ENCODE measurements at places on chromosomes 7 and 10. TPM values are rescaled to one million over a fixed set of nuclear protein-coding genes. Genes with fewer than 3 reads are reported as not detected.

PIP4K2A gene
- 15.1 TPM for total RNA-seq

NDUFA5 gene
- total RNA-seq: 73.3 TPM

NUP205 gene
- total RNA-seq: 49.6 TPM

SCART1 gene
- total RNA-seq: 1.4 TPM

DMBT1 gene
- not detected for total RNA-seq

LIPK gene
- total RNA-seq: 0.66 TPM

GRCh38 chr10:113663908-113664307, at the start of gene NRAP:
TSS of gene NRAP (minus strand) at chr10:113664041. CDS start at chr10:113663882, 159 bp downstream.
- DNase-seq: no peak
- no peak within 1 kb of the TSS for H3K4me3 ChIP-seq
- H3K36me3 ChIP-seq: no peaks in the 10 kb centered on the region
- no peak within 1 kb of the TSS for H3K27ac ChIP-seq

- no peaks in the 10 kb centered on the region for H3K36me3 ChIP-seq
- DNase-seq: no peak
- no peak overlapping the region for H3K27ac ChIP-seq
- no peaks in the 10 kb centered on the region for H3K4me1 ChIP-seq
- no peaks in the 10 kb centered on the region for H3K27me3 ChIP-seq
These were observed 134.3 kb upstream of the ZMIZ1 start for GRCh38 chr10:78934532-78934898.

DNA sequence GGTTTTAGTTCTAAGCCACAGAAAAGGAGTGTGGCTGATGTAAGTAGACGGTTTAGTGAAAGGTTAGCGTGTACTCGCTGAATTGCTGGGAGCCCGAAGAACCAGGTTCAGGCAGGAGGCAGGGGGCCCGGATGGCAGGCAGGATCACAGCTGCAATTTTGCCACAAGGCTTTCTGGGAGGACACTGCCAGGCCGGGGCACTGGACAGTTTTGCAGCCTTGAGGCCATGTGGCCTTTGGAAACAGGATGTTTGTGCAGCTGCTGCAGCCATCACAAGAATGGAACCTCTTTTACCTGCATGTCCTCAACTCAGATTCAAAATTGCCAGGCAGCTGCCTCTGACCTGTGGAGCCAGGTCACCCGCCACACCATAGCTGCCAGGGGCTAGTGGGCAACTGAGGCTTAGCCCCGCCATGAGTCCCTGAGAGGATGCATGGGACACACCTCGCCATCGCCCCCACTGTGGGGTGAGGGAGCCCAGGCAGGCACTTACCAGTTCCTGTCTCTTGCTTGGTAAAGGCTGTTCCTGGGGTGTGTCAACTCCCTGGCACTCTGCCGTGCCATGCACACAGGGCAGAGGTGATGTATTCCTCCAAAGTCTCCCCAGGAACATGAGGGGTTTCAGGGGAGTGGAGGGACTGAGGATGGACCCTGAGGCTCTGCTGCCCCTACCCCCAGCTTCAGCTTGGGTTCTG, 188.6 kb downstream of the RPS24 start:
- no peak overlapping the region for H3K27ac ChIP-seq
- H3K4me3 ChIP-seq: no peak overlapping the region
- H3K4me1 ChIP-seq: no peaks in the 10 kb centered on the region
- no peak for DNase-seq
- no peaks in the 10 kb centered on the region for H3K27me3 ChIP-seq
- no peaks in the 10 kb centered on the region for H3K36me3 ChIP-seq

GRCh38 chr7:149027611-149028345, 527 bp downstream of the PDIA4 start:
- peak overlapping the region; percentile 85 for H3K27ac ChIP-seq
- H3K27me3 ChIP-seq: no peaks in the 10 kb centered on the region
- H3K4me3 ChIP-seq: peak overlapping the region; percentile 85

DNA sequence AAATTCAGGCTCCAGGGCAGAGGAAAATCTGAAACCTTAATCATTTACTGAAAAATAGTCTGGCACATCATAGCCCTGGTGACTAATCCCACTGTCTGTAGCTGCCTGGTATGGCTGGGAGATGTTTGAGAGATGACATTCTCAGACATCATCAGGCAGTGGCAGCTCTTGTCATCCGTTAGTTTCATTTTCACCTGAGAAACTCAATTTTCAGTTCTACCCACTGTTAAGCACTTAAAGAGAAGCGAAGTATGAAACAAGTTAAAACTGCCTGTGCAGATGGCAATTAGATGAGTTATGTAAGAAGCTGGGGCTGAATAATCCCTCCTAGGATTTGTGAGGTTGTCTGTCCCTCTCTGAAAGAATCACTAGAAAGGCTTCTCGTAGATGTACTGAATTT, 150.2 kb downstream of the NSUN6 start:
- H3K4me3 ChIP-seq: no peak overlapping the region
- H3K27me3 ChIP-seq: no peaks in the 10 kb centered on the region
- DNase-seq: no peak

DNA sequence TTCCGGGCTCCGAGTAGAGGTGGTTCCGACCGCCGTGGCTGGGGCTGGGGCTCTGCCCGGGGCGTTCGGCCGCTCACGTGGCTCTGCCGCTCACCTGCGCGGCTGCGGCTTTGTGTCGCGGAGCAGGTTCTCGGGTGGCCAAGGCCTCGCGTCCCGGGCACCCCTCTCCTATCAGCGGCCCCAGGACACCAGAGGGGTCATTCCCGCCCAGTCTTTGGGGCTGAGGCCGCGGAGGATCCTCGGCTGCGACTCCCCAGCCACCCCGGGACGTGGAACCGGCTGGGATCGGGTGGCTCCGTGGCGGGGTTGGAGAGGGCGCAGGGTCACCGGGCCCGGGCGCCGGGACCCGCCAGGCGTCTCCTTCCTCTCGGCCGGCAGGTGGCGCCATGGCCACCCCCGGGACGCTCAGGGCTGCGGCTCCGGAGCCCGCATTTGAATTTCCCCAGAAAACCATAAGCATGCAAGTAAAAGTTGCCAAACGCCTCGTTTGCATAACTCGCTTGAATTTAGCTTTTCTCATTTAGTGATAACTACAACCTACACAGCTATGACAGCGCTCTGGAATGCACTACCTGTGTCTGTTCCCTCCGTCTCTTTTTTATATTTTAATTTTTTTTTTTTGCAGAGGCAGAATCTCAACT, 1.2 kb downstream of the COL26A1 start:
- H3K36me3 ChIP-seq: no peaks in the 10 kb centered on the region
- H3K27me3 ChIP-seq: no peaks in the 10 kb centered on the region
- H3K4me3 ChIP-seq: peak overlapping the region; percentile 72
- no peak for DNase-seq
- H3K27ac ChIP-seq: no peak overlapping the region
- no peaks in the 10 kb centered on the region for H3K4me1 ChIP-seq

DNA sequence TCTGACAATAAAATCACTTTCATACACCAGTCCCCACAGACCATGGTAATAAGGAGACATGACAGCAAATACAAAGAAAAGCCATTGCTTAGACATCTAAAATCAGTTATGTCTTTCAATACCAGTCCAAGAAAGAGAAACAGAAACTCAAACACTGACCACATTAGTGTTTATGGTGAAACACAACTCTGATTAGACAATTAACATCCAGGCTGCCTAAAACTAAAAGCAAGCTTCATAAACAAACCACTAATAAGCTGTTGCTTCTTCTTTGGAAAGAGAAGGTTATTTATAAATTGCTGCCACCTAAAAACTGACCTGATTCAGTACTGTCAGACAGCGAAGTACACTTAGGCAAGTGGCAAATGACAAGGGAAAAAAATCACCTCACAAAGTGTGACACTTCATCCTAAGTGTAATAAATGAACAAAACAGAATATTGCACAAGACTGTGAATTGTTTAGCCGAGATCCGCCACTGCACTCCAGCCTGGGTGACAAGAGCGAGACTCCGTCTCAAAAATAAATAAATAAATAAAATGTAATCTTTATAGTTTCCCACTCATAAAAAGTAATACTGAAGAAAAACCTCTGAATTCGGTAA, 277.4 kb downstream of the PARD3 start:
- no peaks in the 10 kb centered on the region for H3K36me3 ChIP-seq
- no peaks in the 10 kb centered on the region for H3K27me3 ChIP-seq
- H3K4me1 ChIP-seq: no peaks in the 10 kb centered on the region

DNA sequence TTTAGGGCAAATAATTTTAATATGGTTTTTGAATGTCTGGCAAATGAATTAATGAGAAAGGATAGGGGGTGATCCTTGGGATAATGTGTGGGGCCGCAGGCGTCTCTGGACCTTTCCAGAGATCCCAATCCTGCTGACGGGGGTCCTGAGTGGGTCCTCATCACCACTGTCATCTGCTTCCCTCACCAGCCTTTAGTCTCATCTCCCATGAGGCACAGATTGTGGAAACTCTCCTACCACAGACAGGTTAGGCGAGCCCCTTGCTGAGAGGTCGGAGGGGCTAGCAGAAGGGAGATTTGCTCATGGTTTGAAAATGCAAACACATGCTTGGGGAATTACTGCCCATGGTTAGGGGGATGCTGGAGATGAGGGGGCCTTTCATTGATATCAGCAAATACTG, 484.6 kb downstream of the RPS24 start:
- no peaks in the 10 kb centered on the region for H3K27me3 ChIP-seq
- H3K36me3 ChIP-seq: no peaks in the 10 kb centered on the region
- DNase-seq: no peak

DNA sequence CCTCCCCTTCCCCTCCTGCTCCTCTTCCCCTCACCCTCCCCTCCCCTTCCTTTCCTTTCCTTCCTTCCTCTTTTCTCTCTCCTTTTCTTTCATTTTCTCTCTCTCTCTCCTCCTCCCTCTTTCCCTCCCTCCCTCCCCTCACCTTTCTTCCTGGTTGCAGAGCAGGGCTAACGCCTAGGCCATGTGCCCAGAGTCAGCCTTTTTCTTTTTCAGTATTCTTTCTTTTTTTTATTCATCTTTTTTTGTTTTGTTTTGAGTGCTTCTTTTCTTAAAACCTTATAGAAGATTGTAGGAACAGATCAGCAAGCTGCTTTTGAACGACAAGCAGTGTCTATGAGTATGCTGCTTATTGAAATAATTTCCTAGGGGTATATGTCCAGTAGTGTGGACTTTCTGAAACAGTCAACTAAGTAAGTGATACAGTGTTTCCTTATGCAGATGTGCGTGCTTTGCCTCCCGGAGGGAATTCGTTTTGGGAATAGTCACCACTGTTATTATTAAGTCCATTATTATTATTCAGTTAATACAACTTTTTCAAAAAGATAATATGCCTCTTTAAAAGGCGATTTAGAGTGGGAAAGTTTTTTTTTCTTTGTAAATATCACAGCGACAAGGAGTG, 219.2 kb downstream of the CAMK1D start:
- no peaks in the 10 kb centered on the region for H3K4me1 ChIP-seq
- H3K27ac ChIP-seq: no peak overlapping the region
- no peak for DNase-seq
- H3K27me3 ChIP-seq: no peaks in the 10 kb centered on the region
- no peaks in the 10 kb centered on the region for H3K36me3 ChIP-seq

- no peaks in the 10 kb centered on the region for H3K27me3 ChIP-seq
- H3K4me3 ChIP-seq: no peak overlapping the region
- no peak for DNase-seq
These were observed 721.2 kb downstream of the XPNPEP1 start for GRCh38 chr10:109202111-109202510.

- no peak overlapping the region for H3K4me3 ChIP-seq
- H3K36me3 ChIP-seq: no peaks in the 10 kb centered on the region
- H3K27me3 ChIP-seq: no peaks in the 10 kb centered on the region
- H3K4me1 ChIP-seq: no peaks in the 10 kb centered on the region
- no peak for DNase-seq
These were observed 32.7 kb downstream of the PRKAG2 start for GRCh38 chr7:151844071-151844824.

GRCh38 chr10:51800725-51801424, 101.5 kb upstream of the CSTF2T start:
- no peak overlapping the region for H3K27ac ChIP-seq
- DNase-seq: no peak
- no peak overlapping the region for H3K4me3 ChIP-seq

DNA sequence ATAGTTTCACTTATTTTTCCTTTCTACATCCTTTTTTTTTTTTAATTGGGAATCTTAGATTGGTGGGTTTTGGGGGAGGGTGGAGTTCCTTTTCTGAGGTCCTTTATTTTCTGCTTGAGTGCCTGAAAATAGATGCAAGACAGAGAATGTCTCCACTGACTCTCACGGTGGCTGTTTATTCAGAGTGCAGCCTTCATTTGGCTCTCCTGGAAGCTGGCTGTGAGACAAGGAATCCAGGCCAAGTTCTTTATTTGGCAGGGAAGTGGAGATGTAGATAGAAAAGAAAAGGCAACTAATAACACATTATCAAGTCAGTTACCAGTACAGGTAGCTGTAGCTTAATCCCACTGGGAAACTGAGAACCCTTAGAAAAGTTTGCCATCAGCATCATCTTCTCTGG, 118.6 kb downstream of the CNTNAP2 start:
- DNase-seq: no peak
- no peak overlapping the region for H3K4me3 ChIP-seq
- H3K36me3 ChIP-seq: no peaks in the 10 kb centered on the region

- no peak overlapping the region for H3K4me3 ChIP-seq
- no peak overlapping the region for H3K27ac ChIP-seq
- DNase-seq: no peak
- H3K36me3 ChIP-seq: no peaks in the 10 kb centered on the region
- H3K27me3 ChIP-seq: no peaks in the 10 kb centered on the region
These were observed 417.9 kb downstream of the AUTS2 start for GRCh38 chr7:70016044-70016770.

DNA sequence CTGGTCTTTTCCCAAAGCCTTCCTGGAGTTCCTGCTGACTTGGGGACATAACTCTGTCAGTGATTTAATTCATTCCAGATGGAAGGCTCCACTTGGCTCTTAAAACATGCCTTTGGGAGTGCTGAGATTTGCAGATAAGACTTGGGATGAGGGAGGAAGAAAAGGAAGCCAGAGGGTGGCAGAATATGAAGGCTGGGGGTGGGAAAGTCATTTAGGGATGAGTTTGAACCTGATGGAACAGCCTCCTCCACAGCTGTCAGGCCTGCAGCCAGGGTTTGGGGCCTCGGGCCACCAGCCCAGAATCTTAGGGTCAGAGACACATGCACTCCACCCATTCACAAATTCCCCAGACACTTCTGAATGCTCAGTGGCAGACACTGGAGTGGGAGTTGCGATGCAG, 28.4 kb upstream of the EIF5AL1 start:
- no peaks in the 10 kb centered on the region for H3K4me1 ChIP-seq
- peak overlapping the region; percentile 84 for H3K27ac ChIP-seq
- H3K4me3 ChIP-seq: no peak overlapping the region
- no peaks in the 10 kb centered on the region for H3K36me3 ChIP-seq
- H3K27me3 ChIP-seq: no peaks in the 10 kb centered on the region

DNA sequence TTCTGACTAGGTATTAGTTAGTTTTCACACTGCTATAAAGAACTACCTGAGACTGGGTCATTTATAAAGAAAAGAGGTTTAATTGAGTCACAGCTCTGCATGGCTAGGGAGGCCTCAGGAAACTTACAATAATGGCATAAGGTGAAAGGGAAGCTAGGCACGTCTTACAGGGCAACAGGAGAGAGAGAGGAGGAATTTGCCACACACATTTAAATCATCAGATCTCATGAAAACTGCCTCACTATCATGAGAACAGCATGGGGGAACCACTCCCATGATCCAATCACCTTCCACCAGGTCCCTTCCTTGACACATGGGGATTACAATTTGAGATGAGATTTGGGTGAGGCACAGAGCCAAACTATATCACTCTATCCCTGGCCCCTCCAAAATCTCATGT, 40.6 kb upstream of the ZMYND11 start:
- no peaks in the 10 kb centered on the region for H3K27me3 ChIP-seq
- no peaks in the 10 kb centered on the region for H3K36me3 ChIP-seq
- H3K27ac ChIP-seq: no peak overlapping the region

GRCh38 chr7:75915416-75916156, 631 bp downstream of the POR start:
- peak overlapping the region; percentile 91 for H3K27ac ChIP-seq
- no peaks in the 10 kb centered on the region for H3K4me1 ChIP-seq
- no peaks in the 10 kb centered on the region for H3K36me3 ChIP-seq

Data from breast epithelium (tissue), 4 donors.